H9 (cell line): ENCODE measurements at places on chromosomes 3 and 15. TPM values are rescaled to one million over a fixed set of nuclear protein-coding genes. Genes with fewer than 3 reads are reported as not detected.

Gene THRB
- total RNA-seq: 6.8 and 8.6 TPM in 2 replicates

Gene B3GALNT1
- 13.2 and 14.7 TPM in 2 replicates for total RNA-seq

Gene CFAP100
- 0.26 and 0.44 TPM in 2 replicates for total RNA-seq

Gene CD96
- not detected in 2 replicates for total RNA-seq

Gene CFAP20DC
- total RNA-seq: 4.5 and 5.2 TPM in 2 replicates

Gene CD200R1
- total RNA-seq: not detected in 2 replicates

Gene SHC4
- total RNA-seq: 0.26 and 0.55 TPM in 2 replicates

Gene ACAD11
- total RNA-seq: 15.6 and 18.0 TPM in 2 replicates

Gene GBE1
- total RNA-seq: 13.2 and 13.8 TPM in 2 replicates

DNA sequence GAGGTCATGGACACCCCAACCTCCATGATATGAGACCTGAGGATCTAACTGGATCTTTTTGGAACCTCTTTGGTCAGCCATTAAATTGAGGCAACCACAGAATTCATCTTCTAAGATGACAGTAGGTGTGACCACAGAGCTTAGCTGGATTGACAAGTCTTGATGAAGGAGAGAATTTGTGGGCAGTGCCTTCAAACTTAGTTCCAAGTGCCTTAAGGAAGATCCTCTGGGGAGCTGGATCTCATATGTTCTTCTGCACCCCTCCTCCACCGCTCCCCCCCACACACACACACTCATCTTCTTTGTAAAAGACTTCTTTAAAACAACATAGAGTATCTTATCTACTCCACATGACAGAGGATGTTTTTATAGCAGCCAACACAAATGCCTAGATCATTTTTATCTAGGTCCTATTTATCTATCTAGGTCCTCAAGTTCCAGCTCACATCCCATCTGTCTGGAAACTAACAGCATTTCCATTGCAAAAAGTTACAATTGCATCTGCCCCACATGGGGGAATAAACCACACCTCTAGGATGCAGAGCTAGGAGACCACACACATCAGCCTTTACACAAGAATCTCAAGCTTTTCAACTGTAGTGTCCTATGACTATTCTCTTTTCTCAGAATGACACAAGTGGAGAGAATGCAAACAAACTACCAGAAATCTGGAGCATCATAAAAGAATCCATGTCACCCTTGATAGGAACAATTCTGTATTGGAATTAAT is 37.4 kb downstream of the WWTR1 start:
- no peak for DNase-seq

- DNase-seq: no peak
These were observed 2.6 kb downstream of the SLC15A2 start for GRCh38 chr3:121896823-121897222.

DNA sequence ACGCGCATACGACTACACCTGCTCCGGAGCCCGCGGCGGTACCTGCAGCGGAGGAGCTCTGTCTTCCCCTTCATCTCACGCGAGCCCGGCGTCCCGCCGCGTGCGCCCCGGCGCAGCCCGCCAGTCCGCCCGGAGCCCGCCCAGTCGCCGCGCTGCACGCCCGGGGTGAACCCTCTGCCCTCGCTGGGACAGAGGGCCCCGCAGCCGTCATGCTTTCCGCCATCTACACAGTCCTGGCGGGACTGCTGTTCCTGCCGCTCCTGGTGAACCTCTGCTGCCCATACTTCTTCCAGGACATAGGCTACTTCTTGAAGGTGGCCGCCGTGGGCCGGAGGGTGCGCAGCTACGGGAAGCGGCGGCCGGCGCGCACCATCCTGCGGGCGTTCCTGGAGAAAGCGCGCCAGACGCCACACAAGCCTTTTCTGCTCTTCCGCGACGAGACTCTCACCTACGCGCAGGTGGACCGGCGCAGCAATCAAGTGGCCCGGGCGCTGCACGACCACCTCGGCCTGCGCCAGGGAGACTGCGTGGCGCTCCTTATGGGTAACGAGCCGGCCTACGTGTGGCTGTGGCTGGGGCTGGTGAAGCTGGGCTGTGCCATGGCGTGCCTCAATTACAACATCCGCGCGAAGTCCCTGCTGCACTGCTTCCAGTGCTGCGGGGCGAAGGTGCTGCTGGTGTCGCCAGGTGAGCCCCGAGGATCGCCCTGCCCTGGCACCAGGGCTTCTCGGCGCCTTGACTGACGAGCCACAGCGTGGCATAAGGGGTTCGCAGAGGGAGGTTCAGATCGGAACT is 420 bp downstream of the SLC27A2 start:
- peak; percentile 80 for DNase-seq

DNA sequence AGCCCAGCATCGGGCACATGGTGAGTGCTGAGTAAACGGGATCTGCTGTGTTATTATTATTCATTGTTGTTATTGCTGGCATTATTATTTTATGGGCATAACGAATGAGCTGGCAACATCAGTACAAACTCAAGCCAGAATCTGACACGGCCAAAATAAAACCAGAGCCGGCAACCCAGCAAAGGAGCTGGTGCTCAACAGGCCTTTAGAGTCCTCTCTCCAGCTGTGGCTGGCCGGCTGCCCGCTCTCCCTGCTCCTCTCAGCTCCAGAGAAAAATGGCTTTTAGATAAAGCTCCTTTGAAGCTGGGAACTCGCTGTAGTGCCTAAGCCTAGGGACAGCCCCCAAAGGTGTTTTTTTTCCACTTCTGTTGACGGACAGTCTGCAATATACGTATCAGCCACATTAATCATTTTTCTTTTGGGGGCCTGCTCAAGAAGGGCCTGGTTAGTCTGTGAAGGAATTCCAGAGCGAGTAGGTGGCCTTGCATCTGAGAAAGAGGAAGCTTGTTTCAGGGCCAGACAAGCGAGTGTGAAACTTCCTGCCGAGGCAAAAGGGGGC is 193.9 kb upstream of the UBE2E1 start:
- no peak for DNase-seq

DNA sequence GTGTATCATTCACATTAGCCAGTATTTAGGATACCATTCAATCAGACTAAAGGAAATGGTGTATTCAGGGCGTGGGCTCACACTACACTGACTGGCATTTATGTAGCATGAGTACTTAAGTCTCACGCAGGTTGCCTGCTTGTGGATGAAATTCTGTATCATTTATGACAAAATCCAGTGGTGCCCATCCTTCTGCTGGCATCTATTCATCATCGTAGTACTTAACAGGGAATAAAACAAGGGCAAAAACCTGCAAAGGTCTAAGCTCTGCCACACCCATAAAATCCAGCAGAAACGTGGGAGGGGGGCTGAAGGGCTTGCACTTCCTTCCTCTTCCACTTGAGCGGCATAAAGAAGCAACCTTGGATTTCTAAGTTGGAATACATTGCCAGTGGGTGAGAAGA is 2.7 kb downstream of the GAP43 start:
- no peak for DNase-seq

DNA sequence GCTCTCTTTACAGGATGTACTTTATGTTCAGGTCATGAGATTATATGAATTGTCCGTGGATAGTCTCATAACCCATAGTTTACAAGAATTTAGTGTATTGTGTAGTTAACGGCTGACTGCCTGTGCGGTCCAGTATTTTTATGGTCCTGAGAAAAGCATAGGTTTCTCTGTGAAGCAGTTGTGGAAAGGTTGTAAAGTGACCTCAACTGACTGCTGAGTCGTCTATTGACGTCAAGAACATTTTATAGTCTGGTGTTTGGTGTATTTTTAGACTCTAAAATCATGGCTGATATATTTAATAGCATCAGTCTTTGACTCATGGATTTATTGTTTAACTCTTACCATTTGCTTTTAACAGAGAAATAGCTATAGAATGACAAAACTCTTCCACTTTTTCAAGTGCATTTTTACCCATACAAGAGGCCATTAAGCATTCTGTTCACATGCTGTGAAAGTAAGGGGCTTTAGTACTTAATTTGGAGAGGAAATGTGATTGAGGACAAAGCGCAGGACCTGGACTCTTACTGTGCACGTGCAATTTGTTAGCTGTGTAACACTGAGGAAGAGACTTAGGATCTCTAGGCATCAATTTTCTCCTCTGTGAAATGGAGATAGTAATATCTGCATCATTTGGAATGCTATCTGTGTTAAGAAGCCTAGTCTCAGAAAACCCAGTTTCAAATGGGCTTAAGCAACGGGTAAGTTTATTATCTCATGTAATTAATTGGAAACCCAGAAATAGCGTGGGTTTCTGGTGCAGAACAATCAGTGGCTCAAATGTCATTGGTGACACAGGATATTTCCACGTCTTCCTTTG is 240.8 kb downstream of the NFKBIZ start:
- DNase-seq: no peak

DNA sequence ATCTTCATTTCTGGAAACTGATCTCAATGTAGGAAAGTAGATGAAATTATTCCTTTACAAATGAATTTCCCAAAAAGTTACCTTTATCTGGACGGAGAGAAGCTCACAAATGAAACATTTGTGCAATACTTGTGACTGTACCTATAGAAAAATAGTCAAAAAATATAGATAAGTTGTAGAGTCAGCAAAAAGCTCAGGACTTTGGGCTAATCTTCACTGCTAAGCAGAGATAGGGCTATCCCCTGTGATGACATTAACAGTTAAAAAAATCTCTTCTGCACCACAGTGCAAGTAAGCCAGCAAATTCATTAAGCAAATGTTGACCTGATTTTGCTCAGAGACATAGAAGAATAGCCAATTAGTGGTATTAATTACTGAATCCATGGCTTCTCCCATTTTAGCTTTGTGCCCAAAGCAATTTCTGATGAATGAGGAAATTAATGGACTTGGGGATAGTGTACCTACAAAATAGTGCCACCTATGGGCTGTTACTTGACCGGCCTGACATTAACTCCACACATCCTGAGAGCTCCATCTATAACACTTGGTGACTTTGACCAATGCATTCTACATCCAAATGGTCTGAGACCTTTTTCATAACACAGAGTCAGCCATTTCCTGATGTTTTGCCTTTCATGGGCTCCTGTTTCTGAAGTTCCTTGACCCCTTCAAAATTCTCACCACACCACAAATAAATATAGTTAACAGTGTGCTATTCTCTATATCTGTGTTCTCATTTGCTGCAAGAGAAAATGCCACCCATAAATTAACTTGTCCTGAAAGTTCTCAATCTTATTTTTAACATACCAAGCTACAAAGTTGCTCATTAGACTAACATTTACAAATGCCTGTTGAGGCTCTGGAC is 105.0 kb downstream of the SSR3 start:
- DNase-seq: no peak

DNA sequence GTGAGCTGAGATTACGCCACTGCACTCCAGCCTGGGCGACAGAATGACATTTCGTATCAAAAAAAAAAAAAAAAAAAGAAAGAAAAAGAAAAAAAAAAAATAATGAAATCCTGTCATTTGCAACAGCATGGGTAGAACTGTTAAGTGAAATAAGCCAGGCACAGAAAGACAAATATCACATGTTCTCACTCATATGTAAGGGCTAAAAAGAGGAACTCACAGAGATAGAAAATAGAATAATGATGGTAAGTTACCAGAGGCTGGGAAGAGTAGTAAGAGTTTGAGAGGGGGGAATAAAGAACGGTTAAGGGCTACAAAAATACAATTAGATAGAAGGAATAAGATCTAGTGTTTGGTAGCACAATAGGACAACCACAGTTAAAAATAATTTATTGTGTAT is 19.7 kb downstream of the DENND6A start:
- no peak for DNase-seq

DNA sequence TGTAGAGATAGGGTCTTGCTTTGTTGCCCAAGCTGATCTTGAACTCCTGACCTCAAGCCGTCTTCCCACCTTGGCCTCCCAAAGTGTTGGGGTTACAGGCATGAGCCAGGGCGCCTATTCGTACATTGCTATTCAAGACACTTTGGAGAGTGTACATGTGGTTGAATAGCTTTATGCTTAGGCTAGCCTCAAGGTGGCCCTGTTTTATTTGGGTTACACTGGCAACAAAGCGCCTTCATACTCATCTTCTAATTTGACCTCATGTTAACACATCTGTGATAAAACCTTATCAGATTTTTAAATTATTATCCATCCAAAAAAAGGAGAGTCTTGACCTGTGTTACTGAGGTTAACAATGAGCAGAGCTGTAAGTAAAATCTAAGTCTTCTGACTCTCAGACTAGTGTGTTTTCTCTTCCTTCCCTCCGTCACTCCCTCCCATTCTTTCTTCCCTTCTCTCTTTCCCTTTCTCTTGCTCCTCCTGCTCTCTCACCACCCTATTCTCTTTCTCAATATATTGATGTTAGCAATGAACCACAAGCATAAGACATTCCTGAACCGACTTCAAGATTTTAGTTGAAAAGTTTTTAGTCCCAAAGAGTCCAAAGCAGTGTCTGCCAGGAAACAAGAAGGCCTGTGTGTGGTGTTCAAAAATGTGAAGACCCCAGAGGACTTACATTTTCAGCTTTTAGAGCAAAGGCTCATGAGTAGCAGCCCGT is 603.7 kb upstream of the CFAP20DC start:
- DNase-seq: no peak

- no peak for DNase-seq
These were observed 314.8 kb upstream of the CTDSPL start for GRCh38 chr3:37546876-37547275.

DNA sequence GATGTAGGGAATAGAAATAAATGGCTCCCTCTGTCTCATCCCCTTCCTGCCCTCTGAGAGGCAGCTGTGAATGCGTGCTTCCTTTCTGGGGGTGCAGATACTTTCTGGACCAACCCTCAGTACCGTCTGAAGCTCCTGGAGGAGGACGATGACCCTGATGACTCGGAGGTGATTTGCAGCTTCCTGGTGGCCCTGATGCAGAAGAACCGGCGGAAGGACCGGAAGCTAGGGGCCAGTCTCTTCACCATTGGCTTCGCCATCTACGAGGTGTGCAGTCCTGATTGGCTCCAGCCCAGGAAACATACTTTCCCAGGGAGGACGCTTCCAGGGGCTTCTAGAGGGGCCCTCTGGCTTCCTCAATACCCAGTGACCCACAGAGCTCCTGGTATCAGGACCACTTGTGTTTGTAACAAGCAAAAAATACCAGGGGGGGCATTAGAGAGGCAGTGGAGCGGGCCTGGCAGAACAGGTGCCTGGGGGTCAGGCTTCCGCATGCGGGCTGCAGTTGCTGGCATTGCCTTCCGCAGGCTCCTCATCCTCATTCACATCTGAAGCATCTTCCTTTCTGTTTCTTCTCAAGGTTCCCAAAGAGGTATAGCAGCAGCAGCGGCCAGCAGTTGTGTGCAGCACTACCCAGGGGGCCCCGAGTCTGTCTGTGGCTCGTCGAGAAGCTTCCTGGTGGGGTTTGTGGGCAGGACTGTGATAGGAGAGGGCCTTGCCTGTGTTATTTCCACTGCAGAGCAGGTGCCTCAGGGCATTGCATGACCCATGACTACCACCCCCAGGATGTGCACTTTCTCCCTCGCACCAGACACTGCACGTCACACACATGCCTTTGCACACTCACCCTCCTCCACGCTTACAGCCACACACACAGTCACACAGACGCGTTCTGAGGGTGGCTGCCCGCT is 42.5 kb downstream of the CAPN3 start:
- no peak for DNase-seq

DNA sequence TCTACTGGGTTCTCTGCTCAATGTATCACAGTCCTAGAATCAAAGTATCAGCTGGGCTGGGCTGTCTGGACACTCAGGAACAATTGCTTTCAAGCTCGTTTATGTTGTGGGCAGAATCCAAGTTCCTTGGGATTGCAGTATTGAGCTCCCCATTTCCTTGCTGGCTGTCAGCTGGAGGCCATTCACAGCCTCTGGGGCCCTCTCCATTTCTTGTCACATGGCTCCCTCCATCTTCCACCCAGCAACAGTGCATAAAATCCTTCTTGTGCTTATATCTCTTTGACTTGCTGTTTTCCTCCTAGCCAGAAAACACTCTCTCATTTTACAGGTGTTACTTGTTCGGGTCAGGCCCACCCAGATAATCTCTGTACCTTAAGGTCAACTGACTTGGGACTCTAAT is 363.5 kb downstream of the IGSF11 start:
- no peak for DNase-seq
